Caki2 (cell line): ENCODE measurements at places on chromosomes 6 and 20. TPM values are rescaled to one million over a fixed set of nuclear protein-coding genes. Genes with fewer than 3 reads are reported as not detected.

GRCh38 chr6:47525330-47526057, 47.9 kb downstream of the CD2AP start:
- DNase-seq: no peak

GRCh38 chr6:71393471-71393870, 104.9 kb downstream of the OGFRL1 start:
- no peak for DNase-seq

Gene NKX2-4
- not detected in 2 replicates for total RNA-seq

DNA sequence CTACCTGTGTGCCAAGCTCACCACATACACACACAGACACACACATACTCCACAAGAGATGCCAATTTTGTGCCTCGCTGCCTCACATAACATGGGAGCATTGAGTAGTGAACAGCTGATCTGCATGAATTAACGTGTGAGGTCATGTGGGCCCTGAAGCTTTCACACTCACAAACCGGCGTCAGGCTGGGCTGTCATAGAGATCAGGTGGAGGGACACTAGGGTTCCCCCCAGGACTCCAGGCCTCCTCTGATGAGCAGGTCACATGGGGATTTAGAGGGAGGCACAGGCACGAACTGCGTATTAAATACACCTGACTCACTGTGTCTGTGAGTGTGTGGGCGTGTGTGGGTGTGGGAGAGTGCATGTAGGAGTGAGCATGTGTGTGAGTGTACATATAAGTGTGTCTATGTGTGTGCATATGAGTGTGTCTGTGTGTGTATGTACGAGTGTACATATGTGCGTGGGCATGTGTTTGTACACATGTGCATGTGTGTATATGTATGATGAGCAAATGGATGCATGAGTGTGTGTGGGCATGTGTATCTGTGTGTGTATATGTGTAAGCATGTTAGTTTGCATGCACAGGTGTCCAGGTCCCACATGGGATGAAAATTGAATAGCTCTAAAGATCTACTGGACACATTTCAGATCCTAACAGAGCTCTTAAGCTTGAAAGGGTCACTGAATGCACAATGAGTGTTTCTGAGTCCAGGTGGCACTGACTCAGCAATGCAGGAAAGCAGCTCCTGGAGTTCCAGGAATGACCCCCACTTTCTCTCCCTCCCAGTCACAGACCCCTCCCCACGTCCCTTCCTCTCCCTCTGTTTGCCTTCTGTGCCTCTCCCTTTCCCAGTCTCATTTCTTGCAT, 336.6 kb downstream of the PREX1 start:
- no peak for DNase-seq

DNA sequence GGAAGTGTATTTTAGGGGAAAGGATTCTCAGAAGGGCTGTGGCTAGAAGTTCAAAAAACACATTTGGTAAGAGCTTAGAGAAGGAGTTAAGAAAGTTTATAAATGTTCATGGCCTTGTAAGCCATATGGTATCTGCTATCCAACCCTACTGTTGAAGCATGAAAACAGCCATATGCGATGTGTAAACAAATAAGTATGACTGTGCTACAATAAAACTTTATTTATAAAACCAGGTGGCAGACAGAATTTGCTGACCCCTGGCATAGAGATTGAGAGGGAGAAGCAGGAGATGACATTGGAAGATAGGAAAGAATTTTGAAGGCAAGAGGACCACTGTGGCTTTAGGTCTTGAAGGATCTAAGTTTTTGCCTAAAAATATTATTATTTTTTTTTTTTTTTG, 583.5 kb downstream of the DOK5 start:
- no peak for DNase-seq

DNA sequence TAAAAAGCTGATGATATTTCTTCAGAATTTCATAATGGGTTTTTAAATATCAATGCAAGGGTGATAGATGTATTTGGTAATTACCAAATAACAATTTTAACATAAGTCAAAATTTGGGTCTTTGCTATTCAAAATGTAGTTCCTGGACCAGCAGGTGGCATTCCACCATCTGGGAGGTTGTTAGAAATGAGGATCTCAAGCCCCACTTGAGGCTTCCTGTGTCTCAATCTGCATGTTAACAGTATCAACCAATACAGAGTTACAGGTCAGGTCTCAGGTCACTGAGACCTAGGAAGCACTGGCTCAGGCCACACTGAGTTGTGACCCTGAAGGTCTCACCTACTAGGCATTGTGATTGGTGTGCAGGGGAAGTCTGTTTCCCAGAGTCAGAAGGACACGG, 57.2 kb upstream of the MTRF1L start:
- no peak for DNase-seq

- DNase-seq: no peak
Observed at GRCh38 chr6:113017353-113017752, 670.2 kb downstream of the RFPL4B start.

Gene ZNF165
- 2.1 and 2.4 TPM in 2 replicates for total RNA-seq

GRCh38 chr6:4088704-4089103, 9.8 kb upstream of the FAM217A start:
- no peak for DNase-seq

DNA sequence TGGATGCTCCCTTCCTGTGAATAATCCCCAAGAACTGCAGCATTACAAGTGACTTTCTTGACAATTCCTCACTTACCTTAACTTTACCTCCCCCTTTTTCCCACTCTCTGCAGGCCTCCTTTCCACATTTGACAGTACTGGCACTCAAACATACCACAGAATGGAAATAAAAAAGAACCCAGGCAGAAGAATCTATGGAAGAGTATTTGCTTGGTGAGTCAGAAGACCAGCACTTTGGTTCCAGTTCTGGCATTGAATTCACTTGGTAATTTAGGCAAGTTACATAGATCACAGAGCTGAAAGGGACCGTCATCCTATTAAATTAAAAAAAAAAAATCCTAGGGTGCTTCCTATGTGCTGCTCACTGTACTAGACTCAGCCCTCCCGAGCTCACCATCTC, 55.0 kb downstream of the BTBD9 start:
- no peak for DNase-seq

Gene CRISP3
- not detected in 2 replicates for total RNA-seq

Gene MATN4
- total RNA-seq: 0.10 and 2.1 TPM in 2 replicates

DNA sequence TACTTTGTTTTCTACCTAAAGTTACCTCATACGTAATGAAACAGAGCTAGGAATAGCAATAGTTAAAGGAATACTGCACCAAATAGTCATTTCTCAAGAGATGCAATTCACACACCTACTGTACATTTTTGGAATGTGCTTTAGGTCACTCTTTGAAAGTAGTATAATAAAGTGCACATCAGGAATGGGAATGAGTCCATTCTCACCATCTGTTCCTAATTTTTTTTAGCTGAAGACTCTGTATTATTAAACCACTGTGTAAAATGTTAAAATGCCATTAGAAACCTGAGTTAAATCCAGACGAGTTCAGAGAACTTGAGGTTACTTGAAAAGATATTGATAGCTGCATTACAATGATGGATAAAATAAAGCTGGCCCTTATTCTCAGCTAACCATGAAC, 51.9 kb upstream of the EPHA7 start:
- DNase-seq: no peak

DNA sequence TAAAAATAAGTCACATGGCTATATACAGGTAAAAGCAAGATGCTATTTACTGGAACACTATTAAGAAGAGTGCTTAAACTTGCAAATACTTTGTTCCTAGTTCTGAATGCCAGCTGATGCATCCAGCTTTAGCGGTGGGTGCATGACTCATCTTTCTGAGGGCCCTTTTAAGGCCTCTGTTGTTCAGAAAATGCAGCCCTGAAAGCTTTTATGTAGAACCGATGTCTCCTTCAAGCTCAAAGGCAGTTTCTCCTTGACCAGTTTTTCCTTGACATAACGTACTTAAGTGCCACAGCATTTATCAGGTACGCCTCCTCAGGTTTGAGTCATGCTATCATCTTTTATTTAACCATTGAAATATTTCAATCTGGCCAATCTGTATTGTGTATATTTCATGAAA, 82.8 kb downstream of the MLIP start:
- no peak for DNase-seq

Gene FGD2
- not detected in 2 replicates for total RNA-seq

- peak; percentile 90 for DNase-seq
Observed at GRCh38 chr6:11772109-11772825, 6.3 kb downstream of the ADTRP start.

DNA sequence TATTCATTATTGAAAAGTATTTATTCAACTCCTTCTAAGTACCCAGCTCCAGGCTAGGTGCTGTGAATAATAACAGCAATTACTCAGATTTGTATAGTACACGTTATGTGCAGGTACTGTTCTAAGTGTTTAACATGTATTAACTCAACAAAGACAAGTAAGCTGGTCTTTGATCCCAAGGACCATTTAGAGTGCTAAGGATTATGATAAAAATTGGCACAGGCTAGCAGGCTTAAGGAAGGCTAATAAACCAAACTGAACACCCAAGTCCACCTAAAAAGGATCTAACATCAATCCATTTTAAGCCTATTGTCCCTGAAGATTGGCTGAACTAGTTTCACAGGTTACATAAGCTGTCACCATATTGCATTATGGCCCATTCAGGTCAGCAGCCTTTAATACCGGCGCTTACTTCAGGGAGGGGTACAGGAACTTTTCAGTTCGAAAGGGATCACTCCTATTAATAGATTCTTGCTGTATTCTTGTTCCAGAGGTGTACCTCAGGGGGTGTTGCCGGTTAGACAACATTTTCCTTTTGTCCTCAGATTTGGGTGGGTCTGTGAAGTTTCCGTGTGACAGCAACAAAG, 99.0 kb upstream of the GMDS start:
- no peak for DNase-seq

Gene DDX43
- total RNA-seq: 3.5 and 4.5 TPM in 2 replicates

DNA sequence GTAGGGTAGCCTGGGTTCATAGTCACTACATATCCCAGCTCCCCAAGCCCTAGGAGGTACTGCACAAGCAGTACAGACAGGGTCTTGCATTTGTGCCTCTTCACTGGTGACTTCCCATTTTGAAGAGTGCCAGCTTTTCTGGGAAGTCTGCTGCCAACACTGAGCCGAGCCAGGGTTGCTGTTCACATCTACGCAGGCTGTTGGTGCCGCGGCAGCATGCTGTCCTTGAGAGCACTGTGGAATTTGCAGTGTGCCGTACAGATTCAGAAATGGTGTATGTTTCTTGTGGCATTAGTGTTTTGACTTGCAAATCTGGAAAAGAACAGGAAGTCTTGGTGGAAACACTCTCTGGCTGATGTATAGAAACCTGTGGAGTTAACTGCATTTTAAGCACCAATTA, 67.5 kb downstream of the JARID2 start:
- no peak for DNase-seq

Gene SLC17A3
- 1.5 and 29.5 TPM in 2 replicates for total RNA-seq

DNA sequence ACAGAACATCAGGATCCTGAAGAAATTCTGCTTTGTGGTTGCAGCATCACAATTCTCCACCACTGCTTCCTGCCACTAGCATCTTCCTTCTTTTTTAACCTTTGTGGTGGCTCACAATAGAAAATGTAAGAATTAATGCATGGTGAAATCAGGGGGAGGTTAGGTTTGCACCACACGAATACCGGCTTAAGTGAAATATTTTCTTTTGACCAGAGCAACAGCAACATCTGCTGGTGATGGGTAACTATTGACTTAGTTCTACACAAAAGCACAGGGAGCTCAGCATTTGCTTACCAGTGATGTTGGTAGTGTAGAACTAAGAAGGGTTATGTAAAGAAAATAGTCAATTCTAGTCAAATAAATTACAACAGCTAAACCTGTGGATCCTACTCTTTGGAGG, 280.5 kb downstream of the SYNE1 start:
- no peak for DNase-seq
